ENCODE measurements at places on chromosomes 2 and 18.

- DNase-seq, result no peak
Observed at GRCh38 chr2:43255296-43255910, 29.0 kb upstream of the ZFP36L2 start.

DNA sequence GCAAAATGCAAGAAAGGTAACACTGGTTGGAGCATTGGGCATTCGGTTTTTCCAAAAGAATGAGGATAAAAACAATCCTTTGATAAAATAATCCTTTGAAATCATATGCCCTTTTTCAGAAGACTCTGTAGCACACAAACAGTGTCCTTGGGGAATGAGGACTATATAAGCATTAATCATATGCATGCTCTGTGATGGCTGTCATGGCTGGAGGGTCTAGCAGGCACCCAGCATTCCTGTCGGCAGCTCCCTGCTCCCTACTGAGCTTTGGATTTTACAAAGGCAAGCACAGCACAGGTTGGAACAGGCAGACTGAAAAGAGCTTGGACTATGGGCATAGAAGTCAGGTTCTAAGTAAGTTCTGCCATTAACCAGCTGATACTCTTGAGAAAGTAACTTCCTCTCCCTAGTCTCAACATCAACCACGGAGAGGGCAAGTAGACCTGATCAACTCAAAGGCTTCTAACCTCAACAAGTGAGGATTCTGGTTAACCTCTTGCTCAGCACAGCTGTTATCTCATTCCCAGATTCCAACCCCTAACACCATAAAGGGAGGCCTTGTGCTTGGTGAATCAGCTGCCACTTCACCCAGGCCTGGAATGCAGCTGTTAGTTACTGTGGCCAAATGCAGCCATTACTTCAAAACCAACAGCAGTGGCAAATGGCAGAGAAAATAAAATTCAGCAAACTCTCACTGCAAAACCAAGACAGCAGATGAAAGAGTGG is 29.5 kb downstream of the GALNT14 start:
- no peak for DNase-seq

DNA sequence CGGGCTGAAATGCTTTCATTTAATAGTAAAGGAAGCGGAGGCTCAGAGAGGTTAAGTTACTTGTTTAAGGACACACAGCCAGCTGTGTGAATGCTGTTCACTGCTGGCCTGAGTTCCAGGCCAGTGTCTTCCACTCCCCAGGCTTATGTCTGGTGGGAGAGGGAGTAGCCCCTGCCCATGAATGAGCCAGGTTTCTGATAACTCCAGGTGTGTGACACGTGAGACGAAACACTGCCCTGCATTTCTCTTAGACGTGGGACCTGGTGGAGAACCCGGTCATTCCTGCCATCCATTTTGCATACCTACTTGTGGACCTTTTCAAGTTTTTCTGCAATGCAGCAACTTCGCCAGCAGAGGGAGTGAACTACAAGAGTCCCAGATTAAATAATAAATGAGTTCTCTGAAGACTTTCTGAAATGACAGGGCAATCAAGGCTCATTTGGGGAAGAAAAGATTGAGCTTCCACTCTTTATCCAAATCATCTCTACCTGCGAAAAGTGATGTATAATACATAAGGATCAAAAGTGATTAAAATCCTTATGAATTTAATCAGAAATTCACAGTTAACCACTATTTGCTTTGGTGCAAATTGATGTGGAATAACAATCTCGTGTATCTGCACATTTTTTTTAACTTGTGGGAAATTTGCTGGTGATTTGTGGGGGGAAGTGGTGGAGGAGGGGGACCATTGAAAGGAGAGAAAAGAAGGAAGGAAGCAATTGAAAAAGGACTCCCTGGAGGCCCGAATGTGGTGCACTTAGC is 79.4 kb upstream of the ASB18 start:
- DNase-seq, result peak; percentile 49

DNA sequence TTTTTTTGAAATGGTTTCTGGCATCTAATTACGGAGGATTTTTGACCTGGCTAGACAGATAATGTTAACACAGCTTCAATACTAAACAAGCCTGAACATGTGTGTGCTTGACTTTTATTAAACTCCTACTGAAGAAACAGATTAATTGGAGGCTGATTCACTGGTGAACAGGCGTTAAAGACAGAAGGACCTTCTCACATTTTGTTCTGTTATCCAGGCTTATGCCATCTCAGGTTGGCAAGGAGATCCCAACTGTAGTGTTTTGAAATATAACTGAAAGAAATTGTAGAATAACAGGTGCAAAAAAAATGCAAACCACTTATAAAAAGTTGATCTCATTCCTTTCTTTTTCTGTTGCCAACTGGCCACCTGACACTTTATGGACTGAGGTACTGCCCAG is 269.6 kb downstream of the ARHGAP15 start:
- no peak for DNase-seq

DNA sequence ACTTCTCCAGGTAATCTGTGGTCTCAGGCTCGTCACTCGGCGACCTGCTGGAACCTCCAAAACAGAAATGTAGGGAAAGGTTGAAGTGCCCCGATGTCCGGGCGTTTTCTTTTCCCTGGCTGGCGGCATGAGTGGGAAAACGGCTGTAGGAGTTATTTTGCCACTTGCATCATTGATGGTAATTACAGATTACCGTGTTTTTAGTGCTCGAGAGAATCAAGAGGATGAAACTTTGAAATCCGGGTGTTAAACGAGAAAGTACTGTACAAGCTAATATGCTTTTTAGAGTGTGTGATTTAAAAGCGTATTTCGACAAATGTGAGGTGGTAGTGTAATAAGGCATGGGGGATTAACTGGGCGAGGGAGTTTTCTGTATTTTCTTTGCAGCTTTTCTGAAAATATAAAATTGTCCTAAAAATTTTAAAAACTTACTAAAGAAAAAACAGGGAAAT is 819 bp downstream of the GRHL1 start:
- DNase-seq, result no peak

DNA sequence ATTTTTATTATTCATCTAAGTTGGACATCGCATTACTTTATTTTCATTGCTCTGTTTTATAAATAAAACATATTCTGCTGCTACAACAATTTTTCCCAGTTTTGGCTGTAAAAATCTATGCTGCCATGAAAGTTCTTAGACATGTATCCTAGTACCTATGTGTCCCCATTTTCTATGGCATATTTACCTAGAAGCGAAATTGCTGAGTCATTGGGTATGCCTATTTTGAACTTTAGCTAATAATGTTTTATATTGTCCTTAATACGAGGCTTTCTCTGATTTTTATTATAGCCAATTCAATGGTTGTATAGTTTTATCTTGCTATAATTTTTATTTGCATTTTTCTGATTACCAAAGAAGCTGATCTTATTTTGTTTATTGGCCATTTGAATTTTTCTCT is 110.5 kb upstream of the DPP10 start:
- DNase-seq, result no peak

GRCh38 chr18:3114026-3114425 is 101.1 kb upstream of the LPIN2 start:
- no peak for DNase-seq

- DNase-seq, result no peak
Observed at GRCh38 chr2:100124761-100125160, 17.6 kb downstream of the AFF3 start.

GRCh38 chr2:174076040-174076439 is 110.9 kb upstream of the SP3 start:
- DNase-seq, result no peak

GRCh38 chr2:220181165-220181564 is 553.7 kb downstream of the SLC4A3 start:
- no peak for DNase-seq

- DNase-seq, result peak; percentile 78
Observed at GRCh38 chr2:120680136-120680761, 55.4 kb upstream of the GLI2 start.

GRCh38 chr2:46435796-46436360 is 43.5 kb upstream of the TMEM247 start:
- DNase-seq, result no peak

DNA sequence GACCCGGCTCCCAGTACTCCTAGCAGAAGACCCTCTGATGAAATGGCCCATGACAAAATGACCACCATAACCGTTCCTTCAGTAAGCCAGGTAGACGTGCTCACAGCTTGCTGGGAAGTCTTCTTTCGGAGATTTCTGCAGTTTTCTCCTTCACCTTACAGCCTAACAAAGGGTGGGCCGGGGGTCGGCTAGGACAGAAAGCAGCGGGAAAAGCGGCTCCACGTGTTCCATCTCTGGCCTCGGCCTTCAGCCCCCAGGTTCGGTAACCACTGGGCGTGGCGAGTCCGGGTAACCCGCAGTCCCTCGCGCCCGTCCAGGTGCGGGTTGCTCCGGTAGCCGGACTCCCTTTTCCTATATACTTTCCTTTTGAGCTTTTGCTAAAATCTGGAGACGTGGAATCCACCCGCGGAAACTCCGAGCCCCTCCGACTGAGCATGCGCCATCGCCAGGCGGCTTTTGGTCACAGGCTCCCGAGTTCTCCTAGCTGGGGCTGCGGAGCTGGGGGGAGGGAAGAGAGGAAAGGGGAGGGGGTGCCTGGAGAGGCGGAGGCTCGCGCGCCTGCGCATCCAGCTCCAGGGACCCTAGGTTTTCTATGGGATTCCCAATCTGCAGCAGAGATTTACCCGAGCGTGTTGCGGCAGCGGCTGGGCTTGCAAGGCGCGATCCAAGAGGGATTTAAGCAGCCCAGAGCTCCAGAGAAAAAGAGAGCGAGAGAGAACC is at the start of gene VSNL1:
TSS of gene VSNL1 (plus strand) at position 604 of the 720 bp plus-strand sequence. CDS start 51,379 bp downstream, outside the sequence.
- no peak for DNase-seq

DNA sequence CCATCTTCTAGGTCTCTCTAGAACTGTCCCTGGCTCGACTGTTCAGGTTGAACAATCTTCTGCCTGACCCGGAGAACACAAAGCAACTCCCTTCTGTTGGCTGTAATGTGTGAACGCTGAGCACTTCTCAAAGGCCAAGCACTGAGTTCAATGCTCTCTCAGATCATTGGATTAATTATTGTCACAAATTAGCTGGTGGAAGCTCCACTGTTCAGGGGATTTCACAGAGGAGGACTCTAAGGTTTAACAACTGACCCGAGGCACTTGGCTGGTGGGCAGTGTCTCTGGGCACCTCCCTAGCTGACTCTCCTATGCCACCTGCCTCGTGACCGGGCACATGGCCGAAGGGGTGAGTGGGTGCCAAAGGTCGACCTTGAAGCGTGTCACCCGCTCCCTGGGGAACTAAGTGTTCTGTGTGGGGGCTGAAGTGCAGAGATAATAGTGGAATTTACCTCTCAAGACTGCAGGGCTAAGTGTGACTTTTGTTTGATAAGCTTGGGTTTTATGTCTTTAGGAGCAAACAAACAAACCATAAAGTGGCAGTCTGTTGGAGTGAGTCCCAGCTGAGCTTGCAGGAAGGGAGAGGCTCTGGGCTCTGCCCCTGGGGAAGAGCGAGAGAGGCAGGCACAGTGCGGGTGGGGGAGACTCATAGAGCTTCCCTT is 64.8 kb downstream of the BCL2L11 start:
- no peak for DNase-seq

- no peak for DNase-seq
Observed at GRCh38 chr2:69167469-69167822, 154.5 kb downstream of the ANTXR1 start.

DNA sequence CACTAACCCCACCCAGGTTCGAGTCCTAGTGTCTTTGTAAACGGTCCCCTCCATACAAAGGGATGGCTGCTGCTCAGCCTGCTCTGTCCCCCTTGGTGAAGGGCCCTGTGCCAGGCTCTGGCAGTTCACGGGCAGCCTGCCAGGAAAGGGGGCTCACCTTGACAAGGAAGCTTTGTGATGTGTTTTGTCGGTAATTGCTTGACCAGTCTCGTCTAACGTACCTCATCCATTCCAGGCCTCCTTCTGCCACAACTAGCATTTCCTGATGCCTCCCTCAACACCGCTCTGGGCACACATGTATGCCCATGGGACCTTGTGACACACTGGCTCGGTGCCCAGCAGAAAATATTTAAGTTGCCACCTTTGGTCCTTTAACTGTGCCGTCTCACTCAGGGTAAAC is 171.9 kb downstream of the KLHL29 start:
- no peak for DNase-seq

DNA sequence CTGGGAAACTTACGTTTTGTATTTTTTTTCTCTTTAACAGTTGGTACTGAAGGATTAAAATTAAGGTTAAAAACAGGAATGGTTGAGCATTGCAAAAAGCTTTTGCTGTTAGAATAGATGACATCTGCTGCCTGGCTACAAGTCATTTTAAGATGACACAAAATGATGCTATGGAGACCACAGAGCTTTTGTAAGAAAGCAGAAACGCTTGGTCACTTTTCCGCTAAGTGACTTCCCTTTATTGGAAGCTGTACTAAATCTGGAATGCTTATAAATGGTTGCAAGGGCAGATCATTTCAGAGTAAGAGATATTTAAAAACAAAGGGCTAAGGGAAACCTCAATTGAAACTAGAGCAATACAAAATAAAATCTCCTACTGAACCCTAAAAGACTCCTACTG is 544.0 kb downstream of the STK39 start:
- no peak for DNase-seq

GRCh38 chr18:75219745-75220375 is 9.3 kb downstream of the TSHZ1 start:
- DNase-seq, result no peak

- DNase-seq, result no peak
Observed at GRCh38 chr2:234773129-234773528, 178.7 kb upstream of the SH3BP4 start.

- no peak for DNase-seq
Observed at GRCh38 chr2:223264541-223265193, 212.7 kb downstream of the KCNE4 start.

DNA sequence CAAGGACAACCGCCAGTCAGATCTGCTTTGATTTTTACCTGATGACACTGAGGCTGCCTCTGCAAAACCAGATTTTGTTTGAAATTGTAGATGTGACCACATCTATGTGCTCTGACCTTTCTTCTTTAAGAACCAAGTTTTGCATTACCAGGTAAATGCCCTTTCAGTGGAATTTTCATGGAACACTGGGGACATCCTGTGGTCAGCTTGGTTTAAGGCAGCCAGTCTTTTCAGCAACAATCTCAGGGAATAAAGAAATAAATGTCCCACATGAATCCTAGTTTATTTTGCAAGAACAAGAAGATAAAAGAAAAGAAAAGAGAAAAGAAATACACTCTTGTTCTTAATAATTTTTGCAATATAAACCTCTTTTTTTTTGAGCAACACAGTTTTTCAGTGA is 90.6 kb downstream of the POU3F3 start:
- no peak for DNase-seq

DNA sequence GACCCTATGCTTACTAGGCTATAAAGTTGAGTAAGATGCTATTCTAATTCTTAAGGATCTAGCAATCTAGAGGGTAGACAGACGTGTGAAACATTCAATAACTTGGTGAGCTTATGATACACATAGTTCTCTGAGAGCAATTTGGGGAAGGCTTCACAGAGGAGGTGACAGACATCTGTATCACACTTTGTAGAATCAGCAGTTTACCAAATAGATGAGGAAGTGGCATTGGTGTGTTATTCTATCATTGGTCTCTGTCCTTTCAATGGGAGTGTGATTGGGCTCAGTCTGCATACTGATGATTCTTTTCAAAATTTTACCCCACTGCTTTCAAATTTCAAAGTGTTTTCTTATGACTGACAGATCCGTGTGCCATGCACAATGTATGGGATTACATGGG is 47.0 kb upstream of the TMEM178A start:
- DNase-seq, result no peak

- peak; percentile 12 for DNase-seq
Observed at GRCh38 chr18:5879479-5879882, 15.8 kb downstream of the TMEM200C start.

Data from HL-60 (cell line).